Myocyte (in vitro differentiated cells): ENCODE measurements at places on chromosomes 2 and 18. TPM values are rescaled to one million over a fixed set of nuclear protein-coding genes. Genes with fewer than 3 reads are reported as not detected.

The C2orf72 gene
- total RNA-seq = not detected in 2 replicates

The SCN2A gene
- total RNA-seq = 0.56 and 0.68 TPM in 2 replicates

The REG3A gene
- not detected in 2 replicates for total RNA-seq

The SCG2 gene
- total RNA-seq = 81.7 and 112 TPM in 2 replicates

The SERPINB3 gene
- not detected in 2 replicates for total RNA-seq

The TSPYL6 gene
- total RNA-seq = not detected in 2 replicates

The SATB2 gene
- total RNA-seq = 8.1 and 9.9 TPM in 2 replicates

The GTF2A1L gene
- total RNA-seq = 0.57 and 0.80 TPM in 2 replicates

The AFTPH gene
- 10.9 and 13.2 TPM in 2 replicates for total RNA-seq

The ITPRIPL1 gene
- total RNA-seq = 0.29 TPM in 1 of 2 replicates, not detected in the other

The LAPTM4A gene
- 283 and 291 TPM in 2 replicates for total RNA-seq

The IGFBP2 gene
- 0.42 and 0.72 TPM in 2 replicates for total RNA-seq

The ANKRD30BL gene
- total RNA-seq = not detected in 2 replicates

The NEU2 gene
- not detected in 2 replicates for total RNA-seq

The ERFE gene
- total RNA-seq = 8.5 and 10.1 TPM in 2 replicates

The MAL gene
- total RNA-seq = 1.6 and 2.2 TPM in 2 replicates

The ARL4C gene
- total RNA-seq = 27.7 and 32.9 TPM in 2 replicates

The ADAM23 gene
- total RNA-seq = 4.9 and 5.5 TPM in 2 replicates

The HSBP1L1 gene
- total RNA-seq = not detected in 2 replicates

The MYOM1 gene
- total RNA-seq = 39.9 and 120 TPM in 2 replicates

The ADRA2B gene
- not detected in 2 replicates for total RNA-seq

The CPLX4 gene
- total RNA-seq = not detected in 2 replicates

The B3GNT2 gene
- total RNA-seq = 10.2 and 12.2 TPM in 2 replicates

The POMC gene
- total RNA-seq = not detected in 2 replicates

The C1QL2 gene
- total RNA-seq = 0.27 and 0.68 TPM in 2 replicates

The GCG gene
- total RNA-seq = not detected in 2 replicates

The SERPINB4 gene
- total RNA-seq = not detected in 2 replicates

The GALNT3 gene
- total RNA-seq = 0.16 and 0.37 TPM in 2 replicates

The CYP1B1 gene
- 14.4 and 18.1 TPM in 2 replicates for total RNA-seq

The ANKRD62 gene
- total RNA-seq = not detected in 2 replicates

The OR6B2 gene
- not detected in 2 replicates for total RNA-seq

The PIK3C3 gene
- total RNA-seq = 39.3 and 43.2 TPM in 2 replicates

The MRPL53 gene
- total RNA-seq = 19.7 and 21.6 TPM in 2 replicates

The SAG gene
- not detected in 2 replicates for total RNA-seq

The OSBPL6 gene
- 14.0 and 20.6 TPM in 2 replicates for total RNA-seq

The TEX44 gene
- total RNA-seq = not detected in 2 replicates

The GALNT13 gene
- total RNA-seq = 1.7 and 2.2 TPM in 2 replicates

The WDR12 gene
- 24.8 and 32.1 TPM in 2 replicates for total RNA-seq

The ATP8B1 gene
- 3.9 and 7.2 TPM in 2 replicates for total RNA-seq

The BARD1 gene
- 7.0 and 10.3 TPM in 2 replicates for total RNA-seq
